ENCODE measurements at places on chromosomes 4 and X. TPM values are rescaled to one million over a fixed set of nuclear protein-coding genes. Genes with fewer than 3 reads are reported as not detected.

DNA sequence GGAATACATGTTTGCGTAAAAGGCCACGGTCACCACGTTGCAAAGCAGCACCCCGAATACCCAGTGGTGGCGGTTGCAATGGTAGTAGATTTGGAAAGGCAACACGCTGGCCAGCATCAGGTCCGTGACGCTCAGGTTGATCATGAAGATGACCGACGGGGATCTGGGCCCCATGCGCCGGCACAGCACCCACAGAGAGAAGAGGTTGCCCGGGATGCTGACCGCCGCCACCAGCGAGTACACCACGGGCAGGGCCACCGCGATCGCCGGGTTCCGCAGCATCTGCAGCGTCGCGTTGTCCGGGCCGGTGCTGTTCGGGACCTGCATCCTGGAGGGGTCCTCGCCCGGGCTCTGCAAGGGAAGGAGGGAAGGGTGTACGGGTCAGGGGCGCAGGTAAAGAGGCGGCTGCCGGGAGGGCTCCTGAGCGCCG is 13.5 kb upstream of the ASMTL start:
- DNase-seq = no peak

GRCh38 chr4:94466371-94466770 is 14.6 kb downstream of the PDLIM5 start:
- no peak for DNase-seq

GRCh38 chrX:46209768-46210167 is 335.5 kb downstream of the ZNF674 start:
- no peak for DNase-seq

DNA sequence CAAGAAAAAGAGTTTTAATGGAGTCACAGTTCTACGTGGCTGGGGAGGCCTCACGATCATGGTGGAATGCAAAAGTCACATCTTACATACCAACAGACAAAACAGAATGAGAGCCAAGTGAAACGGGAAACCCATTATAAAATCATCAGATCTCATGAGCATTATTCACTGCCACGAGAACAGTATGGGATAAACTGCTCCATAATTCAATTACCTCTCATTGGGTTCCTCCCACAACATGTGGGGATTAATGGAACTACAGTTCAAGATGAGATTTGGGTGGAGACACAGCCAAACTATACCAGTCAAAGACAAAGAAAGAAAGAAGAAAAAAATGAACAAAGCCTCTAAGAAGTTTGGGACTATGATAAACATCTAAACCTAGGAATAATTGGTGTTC is 158.9 kb downstream of the GC start:
- no peak for DNase-seq

PRR32 gene
- not detected for polyA plus RNA-seq

GRCh38 chrX:136691028-136691809 is 43.3 kb downstream of the CD40LG start:
- no peak for DNase-seq

PTTG2 gene
- polyA plus RNA-seq = not detected

Measured in renal pelvis (tissue), 12 donors.